Stimulated activated CD8-positive, alpha-beta memory T cell treated with anti-CD3 and anti-CD28 coated beads, Interleukin-4, amount 100 ng/mL, for 24 hours (primary cell): ENCODE measurements at places on chromosomes 16 and 17.

DNA sequence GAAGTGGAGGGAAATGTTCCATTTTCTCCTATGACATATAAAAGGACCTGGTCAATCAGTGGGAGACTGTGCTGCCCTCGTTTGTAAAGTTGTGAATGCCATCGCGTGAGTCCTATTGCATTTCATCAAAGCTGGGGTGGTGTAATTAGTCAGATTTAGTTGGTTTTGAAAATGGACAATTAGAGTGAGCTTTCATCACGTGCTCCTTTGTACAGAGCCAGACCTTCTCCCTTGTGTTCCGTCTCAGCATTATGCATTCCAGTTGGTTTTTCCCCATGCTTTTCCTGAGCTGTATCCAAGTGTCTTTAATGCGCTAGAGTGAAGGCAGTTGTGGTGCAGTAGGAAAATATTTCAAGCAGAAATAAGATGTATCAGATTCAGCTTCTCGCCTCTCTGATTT lies 10.4 kb downstream of the SEC14L1 start:
- no peak for DNase-seq

DNA sequence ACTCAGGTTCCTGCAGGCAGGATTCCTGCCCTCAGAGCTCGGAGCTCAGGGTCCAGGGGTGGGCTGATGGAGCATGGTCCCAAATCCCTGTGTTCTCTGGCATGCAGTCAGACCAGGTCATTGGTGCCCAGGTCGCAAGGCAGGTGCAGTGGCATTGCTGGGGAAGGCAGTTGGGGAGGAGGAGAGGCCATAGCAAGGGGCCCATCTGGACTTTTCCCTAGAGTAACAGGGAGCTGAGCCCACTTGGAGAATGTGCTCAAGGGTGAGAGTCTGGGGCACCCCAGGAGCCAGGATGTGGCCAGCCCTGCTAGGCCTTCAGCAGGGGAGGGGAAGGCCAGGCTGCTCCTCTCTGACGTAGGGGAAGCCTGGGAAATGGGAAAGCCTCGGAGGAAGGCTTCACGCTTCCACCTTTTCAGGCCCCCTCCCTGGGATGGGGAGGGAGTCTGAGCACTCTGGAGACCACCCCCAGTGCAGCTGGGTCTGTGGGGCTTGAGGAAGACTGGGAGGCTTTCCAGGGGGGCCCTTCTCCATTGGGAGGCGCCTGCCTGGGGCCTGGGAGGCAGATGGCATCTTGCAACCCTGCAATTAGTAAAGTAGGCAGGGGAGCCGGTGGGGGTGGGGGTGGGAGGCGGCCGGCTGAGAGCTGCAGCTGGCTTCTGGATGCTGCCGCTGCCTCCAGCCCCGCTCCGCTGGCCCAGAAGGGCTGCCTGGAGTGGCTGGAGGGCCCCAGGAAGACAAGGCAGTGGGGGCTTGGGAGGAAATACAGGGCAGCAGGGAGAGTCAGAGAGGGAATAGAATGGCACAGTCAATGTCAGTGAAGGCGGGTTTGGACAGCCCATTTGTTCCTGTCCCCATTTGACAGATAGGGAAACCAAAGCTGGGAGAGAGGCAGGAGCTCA lies 21.1 kb upstream of the DOK4 start:
- DNase-seq, result no peak

- DNase-seq, result peak; percentile 67
Measured at GRCh38 chr17:48618256-48618896, 3.3 kb upstream of the HOXB8 start.

DNA sequence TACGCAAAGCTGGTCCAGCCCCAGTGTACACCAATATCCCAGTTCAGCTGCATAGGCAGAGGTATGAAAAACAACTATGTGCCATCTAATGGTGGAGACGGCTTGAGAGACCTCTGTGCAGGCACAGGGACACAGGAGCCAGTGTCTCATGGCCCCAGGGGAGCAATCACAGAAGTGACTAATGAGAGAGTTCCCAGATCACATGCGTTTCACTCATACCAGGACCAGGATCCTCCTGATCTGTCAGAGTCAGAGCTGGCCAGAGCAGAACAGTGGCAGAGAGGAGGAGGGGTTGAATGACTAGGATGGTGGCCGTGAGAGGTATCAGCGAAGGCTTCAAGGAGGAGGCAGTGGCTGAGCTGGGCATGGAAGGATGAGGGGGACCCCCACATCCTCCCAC lies 41.1 kb downstream of the TMEM132E start:
- no peak for DNase-seq

DNA sequence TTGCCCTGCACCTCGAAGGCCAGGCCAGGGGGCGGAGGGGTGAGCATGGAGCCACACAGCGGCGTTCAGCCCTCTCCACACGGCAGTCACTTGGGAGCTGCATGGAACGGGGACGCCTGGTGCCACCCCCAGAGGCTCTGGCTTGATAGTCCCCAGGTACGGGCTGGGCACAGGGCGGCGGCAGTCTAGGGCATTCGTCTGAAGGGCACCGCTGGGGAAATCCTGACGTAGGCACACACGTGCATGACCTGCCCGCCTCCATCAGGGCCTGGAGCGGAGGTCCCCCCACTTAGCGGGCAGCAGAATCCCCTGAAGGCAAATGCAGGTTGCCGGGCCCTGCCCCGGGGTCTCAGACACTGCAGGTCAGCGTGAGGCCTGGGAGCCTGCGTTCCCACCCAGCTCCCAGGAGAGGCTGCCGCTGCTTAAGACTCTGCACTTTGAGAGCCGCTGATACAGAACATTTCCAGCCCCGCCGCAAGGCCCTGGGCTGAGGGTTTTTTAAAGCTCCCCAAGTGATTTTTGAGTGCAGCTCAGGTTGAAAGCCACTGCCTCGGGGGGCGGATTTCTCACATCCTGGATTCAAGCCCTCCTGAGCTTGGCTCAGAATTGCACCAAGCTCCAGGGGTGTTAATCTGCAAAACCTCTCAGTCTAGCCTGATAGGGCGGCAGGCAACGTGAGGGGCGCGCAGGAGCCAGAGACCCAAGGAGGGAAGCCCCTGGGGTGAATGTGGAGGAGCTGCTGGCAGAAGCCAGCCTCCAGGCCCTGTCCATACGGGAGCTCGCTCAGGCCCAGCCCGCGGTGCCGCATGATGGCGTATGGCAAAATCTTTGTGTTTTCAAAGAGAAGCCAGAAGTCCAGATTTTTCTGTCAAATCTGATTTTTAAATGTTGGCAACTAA lies 182.3 kb upstream of the GSE1 start:
- DNase-seq, result no peak

DNA sequence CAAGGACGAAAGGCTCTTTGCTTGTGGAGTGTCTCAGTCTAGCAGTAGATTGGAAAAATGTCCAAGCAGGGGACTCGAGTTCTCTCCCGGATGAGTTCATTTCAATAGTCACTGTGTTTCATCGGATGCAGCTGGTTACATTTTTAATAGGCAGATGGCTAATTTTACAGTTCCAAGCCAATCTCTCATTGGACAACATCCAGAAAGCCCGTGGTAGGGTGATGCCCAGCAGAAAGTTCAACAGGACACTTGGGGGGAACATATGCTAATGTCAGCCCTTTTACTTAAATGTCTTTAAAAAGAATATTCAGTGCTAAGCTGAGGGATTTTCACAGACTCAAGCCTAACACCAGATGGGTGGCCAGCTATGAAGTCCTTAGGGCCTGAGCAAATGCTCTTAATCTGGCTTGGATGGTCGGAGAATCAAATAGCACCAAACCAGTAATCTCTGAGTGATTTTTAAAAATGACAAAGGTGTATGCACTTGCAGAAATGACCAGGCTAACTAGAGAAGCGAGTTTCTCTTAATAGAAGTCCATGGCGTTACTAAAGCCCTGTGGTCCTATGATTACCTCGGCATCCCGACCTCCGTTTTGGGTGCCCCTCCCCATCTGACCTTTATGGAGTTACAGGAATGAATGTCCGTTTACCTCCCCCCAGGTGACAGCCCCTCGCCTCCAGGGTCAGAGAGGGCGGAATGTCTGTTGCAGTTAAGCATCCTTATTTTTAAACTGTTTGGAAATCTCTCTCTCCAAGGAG lies 289.2 kb upstream of the SALL1 start:
- no peak for DNase-seq

DNA sequence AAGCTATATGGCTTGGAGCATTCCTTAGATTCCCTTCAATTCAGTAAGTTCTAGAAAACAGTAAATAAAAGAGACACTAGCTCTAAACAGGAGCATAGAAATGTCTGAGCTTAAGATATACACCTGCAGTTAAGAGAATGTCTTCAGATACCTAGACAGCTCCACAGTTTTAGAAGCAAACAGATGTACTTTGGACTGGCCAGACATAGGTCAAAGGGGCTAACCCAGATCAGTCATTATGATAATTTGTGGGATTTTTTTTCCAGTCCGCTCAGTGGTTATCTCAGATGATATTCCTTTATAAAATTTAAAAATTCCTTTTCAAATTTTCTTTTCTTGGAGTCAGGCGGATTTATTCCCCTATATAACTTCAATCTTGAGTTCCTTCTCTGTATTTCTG lies 65.8 kb upstream of the RASL10B start:
- DNase-seq, result no peak

DNA sequence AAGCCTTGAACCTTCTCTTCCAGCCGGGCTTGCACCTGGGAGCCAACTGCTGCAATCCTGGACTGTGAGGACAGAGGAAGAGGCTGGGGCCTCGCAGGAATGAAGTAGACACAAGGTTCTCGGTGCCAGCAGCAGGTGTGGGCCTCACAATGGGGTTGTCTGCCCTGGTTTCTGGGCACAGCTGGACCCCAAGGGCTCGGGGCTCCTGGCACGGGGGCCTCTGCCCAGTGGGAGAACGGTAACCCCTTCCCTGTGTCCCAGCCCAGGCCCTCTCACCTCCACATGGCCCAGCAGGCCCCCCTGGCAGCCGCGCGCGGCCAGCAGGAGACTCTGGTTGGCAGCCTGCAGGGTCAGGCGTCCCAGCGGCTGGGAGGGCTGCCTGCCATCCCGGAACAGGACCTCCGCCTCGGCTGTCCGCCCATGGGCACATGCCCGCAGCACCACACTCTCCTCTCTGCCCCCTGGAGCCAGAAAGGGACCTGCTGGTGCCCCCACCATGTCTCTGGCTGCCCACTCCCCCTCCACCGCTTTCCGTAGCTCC lies 46.9 kb downstream of the RMI2 start:
- no peak for DNase-seq

DNA sequence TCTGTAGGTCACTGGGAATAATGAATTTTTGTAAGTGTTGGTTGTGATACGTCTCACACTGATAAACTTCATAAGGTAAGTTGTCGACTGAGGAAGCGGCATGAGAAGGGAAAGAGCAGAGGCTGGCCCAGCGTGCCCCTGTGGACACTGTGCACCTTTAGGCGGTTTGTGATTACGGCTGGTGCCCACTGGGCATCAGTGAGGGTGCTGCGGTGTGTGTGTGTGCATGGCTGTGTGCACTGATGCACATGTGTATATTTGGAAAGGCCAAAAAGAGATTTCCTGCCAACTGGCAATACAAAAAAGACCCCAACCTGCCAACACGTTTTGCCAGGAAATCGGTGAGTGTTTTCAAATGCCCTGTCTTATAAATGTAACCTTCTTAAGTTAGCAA lies 11.9 kb downstream of the IRF8 start:
- DNase-seq, result no peak

GRCh38 chr17:31275116-31275515 lies 21.9 kb downstream of the OMG start:
- DNase-seq, result no peak

- no peak for DNase-seq
Measured at GRCh38 chr17:59361916-59362810, 30.7 kb downstream of the YPEL2 start.

DNA sequence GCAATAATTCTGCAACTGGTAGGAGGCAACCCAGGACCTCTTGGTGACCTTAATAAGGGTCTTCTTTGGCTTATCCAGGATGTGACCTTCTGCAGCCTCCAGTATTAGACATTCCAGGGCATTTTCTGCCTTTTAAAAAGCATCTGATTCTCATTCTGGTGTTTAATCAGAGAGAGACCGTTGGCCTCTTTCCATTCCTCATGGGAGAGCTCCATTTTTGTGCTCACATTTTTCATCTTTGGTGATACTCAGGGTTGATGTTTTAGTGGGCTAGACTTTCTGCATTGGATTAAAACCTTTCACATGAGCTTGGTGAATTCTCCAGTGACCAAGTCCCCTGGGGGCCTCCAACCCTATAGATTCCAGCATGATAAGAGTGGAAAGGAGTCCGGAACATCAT lies 150.2 kb upstream of the CACNG5 start:
- no peak for DNase-seq

DNA sequence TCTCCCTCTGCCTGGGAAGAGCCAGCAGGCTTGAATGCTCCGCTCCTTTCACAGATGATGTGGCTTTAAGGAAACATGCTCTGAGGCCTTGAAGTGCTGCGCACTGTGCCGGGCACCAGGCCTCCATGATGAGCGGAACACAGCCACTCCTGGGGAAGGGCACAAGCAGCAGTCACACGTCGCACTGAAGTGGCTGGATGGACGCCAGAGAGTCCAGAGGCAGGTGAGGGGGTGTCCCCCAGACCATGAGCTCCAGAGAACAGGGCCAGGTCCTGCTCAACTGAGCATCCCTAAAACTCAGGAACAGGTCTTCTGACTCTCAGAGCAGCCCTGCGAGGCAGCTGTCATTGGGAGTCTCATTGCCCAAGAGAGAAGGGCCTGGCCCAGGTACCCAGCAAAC lies 35.6 kb downstream of the PEMT start:
- DNase-seq, result no peak

DNA sequence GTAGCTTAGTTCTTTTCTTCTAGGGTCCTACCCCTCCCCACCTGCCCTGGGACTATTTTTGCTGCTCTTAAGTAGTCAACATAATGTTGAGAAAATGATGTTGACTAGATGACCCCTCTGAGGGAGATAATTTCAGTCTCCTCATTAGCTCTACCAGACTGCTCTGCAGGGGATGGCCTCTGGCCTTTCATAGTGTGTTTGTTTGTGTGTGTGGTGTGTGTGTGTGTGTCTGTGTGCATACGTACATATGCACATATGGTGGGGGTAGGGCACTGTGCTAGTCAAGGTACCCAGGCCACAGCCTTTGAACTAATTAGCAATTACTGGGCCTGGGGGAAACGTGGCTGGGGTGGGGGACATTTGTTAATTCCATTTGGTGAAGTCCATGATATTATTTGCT lies 254.0 kb downstream of the SHISA9 start:
- no peak for DNase-seq

DNA sequence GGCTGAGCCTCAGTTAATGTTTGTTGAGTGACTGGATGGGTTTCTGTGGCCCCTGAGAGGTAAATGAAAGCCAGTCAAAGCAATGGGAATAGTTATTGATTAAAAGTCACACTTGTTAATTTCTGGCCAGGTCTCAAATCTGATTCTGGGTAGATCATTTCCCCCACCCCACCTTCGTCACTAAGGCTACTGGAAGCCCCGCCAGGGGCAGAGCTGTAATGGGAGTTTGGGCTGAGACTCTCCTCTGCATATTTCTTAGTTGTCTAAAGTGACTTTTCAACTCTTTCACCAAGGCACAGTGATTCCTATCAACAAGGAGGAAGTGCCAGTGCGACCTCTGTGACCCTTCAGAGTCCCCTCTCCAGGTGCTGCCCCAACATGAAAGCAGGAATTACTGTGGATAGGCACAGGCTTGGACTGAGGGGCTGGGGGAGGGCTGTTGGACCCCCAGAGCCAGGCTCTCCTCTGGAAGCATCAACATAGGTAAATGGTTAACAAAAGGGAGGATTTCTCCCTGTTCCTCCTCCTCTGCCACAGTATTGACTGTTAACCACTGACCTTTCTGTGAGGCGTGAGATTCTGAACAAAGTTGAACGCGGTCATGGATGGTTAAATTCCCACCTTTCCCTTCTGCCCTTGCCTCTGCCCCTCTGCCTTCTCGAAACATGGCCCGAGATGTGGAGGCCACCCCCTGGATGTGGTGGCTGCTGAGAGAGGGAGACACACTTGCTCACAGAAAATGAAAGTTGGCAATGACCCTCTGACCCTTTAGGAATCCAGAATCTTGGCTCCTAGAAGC lies 20.8 kb upstream of the TBX2 start:
- no peak for DNase-seq
